ENCODE measurements at places on chromosomes 3 and 15. TPM values are rescaled to one million over a fixed set of nuclear protein-coding genes. Genes with fewer than 3 reads are reported as not detected.

Gene C3orf85
- total RNA-seq = not detected

GRCh38 chr3:4642611-4643010 lies 149.5 kb downstream of the ITPR1 start:
- no peak overlapping the region for H3K4me3 ChIP-seq
- no peak overlapping the region for H3K27ac ChIP-seq
- peaks cover 18% of the 10 kb centered on the region for H3K36me3 ChIP-seq
- H3K4me1 ChIP-seq = peaks cover 7% of the 10 kb centered on the region
- H3K27me3 ChIP-seq = no peaks in the 10 kb centered on the region

DNA sequence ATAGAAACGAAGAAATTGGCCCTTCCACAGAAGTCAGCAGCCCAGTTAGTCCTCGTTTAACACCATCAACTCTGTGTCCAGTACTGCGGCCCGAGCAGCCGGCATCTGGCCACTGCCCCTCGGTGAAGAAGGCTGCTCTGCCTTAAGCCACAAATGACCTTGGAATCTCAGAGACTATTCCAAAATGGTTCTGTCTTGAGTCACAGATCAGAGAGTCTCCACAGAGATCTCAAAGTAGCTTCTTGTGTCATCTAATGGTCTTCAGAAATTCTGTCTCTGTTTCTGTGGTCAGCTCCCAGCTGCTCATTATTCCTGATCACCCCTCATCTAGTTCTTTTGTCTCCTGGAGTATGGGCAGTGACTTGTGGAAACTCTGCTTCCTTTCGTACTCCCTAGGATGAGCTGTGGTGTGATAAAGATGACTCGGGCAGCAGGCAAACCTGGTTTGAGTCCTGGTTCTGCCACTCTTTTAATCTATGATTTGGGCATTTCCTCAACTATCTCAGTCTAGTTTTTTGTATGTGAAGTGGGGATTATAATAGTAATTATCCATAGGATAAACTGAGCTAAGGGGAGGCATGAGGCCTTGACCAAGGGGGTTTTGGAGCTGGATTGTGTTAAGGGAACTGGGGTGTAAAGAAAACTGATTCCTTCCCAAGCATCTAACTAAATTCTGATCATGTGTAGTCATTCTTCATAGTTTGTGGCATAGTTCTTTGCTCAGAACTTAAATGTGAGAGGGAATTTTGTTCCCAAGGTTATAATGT lies 22.6 kb downstream of the CRTC3 start:
- peaks cover 24% of the 10 kb centered on the region for H3K36me3 ChIP-seq
- H3K27ac ChIP-seq = no peak overlapping the region

Gene CLRN1
- total RNA-seq = not detected

Gene TATDN2
- total RNA-seq = 36.9 TPM

DNA sequence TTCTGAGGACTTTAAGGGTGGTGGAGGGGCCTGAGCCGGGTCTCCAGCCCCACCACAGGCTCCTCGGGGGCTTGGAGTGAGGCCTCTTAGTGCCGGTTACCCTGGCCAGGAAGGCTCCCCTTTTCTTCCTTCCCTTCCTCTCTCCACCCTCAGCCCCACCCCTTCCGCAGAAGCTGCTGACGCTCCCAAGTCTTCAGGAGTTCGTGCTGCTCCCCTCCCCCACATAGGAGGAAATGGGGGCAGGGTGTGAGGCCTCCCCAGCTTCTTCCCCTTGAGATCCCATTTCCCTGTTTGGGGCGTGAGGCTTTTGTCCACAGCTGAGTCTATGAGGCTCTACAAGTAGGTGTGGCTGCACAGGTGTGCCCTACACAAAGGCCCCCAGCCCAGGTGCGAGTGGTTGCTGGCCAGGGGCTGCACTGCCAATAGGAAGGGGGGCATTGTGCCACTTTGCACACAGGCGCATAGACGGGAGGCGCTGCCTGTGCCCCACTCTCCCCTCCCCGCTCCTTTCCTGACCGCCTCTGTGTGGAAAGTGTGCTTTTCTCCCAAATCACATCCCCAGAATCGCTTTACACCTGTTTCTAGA lies 915 bp upstream of the CALML4 start:
- no peak overlapping the region for H3K4me3 ChIP-seq
- DNase-seq = no peak
- H3K27me3 ChIP-seq = no peaks in the 10 kb centered on the region
- no peak overlapping the region for H3K27ac ChIP-seq

Gene CASR
- total RNA-seq = 0.19 TPM

DNA sequence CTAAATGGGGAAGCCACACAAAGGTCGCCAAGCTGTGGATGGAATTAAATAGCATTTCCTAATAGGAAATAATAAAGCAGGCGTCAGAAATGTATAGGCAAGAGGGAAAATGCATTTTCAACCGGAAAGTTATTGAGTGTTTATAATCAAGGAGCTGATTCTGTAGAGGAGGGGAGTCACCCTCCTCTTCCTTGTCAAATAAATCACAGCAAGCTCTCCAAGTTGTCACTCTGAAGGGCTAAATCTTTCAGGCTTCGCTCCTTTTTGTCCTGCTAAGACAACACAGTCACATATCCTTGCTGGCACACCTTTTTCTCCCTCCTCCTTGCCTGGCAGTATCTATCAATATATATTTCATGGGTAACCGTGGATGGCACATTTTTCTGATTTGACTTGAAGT lies 338.4 kb downstream of the SATB1 start:
- H3K4me3 ChIP-seq = no peak overlapping the region
- no peak overlapping the region for H3K27ac ChIP-seq
- DNase-seq = no peak

DNA sequence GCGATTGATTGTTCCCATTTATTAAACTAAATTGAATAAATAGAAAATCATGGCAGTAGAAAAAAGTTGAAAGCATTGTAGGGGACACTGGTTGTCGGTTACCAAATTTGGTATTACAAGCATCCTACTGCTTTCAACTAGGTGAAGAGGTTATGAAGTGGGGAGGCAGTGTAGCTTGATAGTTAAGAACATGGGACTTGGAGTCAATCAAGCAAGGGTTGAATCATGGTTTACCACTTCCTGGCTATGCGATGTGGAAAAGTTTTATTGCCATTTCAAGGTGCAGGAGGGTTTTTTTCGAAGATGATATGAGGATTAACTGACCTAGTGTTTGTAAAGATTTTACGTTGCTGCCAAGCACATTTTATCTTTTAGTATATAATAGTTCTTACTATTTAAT lies 318.2 kb upstream of the KCNH8 start:
- H3K4me3 ChIP-seq = no peak overlapping the region
- H3K36me3 ChIP-seq = no peaks in the 10 kb centered on the region
- H3K27ac ChIP-seq = no peak overlapping the region
- no peaks in the 10 kb centered on the region for H3K27me3 ChIP-seq

- H3K4me3 ChIP-seq = no peak overlapping the region
- H3K27ac ChIP-seq = no peak overlapping the region
- H3K36me3 ChIP-seq = peaks cover 28% of the 10 kb centered on the region
- H3K4me1 ChIP-seq = peaks cover 25% of the 10 kb centered on the region
- no peaks in the 10 kb centered on the region for H3K27me3 ChIP-seq
Measured at GRCh38 chr3:72798552-72799195, 49.6 kb downstream of the SHQ1 start.

DNA sequence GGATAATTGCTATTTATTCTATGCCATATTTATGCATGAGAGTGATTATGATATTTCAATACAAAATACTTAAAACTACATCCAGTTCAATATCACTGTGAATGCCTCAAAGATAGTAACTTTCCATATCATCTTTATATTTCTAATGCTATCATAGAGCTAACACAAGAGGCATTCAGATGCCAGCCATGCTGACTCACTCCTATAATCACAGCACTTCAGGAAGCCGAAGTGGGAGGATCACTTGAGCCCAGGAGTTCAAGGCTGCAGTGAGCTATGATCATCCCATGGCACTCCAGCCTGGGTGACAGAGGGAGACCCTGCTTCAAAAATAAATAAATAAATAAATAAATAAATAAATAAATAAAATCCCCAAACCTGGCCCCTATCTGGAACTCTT lies 498.7 kb downstream of the EPHA3 start:
- H3K4me3 ChIP-seq = no peak overlapping the region
- H3K4me1 ChIP-seq = no peaks in the 10 kb centered on the region
- H3K27me3 ChIP-seq = no peaks in the 10 kb centered on the region
- H3K27ac ChIP-seq = no peak overlapping the region
- H3K36me3 ChIP-seq = no peaks in the 10 kb centered on the region

- H3K27ac ChIP-seq = no peak overlapping the region
- H3K36me3 ChIP-seq = no peaks in the 10 kb centered on the region
- no peak for DNase-seq
- H3K4me1 ChIP-seq = peaks cover 39% of the 10 kb centered on the region
Measured at GRCh38 chr3:107681396-107681795, 158.6 kb downstream of the BBX start.

GRCh38 chr3:14587740-14588360 lies 47.7 kb upstream of the GRIP2 start:
- no peak overlapping the region for H3K27ac ChIP-seq
- no peak overlapping the region for H3K4me3 ChIP-seq
- peaks cover 6% of the 10 kb centered on the region for H3K27me3 ChIP-seq
- H3K36me3 ChIP-seq = no peaks in the 10 kb centered on the region
- H3K4me1 ChIP-seq = no peaks in the 10 kb centered on the region
- DNase-seq = no peak

DNA sequence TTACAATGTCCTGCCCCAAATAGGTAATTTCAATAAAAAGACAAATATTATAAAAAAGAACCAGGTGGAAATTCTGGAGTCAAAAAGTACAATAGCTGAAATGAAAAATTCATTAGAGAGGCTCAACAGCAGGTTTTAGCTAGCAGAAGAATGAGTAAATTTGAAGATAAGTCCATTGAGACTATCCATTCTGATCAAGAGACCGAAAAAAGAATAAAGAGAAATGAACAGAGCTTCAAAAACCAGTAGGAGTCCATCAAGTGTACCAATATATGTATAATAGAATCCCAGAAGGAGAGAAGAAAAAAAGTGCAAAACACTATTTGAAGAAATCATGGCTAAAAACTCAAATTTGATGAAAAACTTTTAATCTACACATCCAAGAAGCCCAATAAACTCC lies 60.5 kb upstream of the POMGNT2 start:
- H3K4me3 ChIP-seq = no peak overlapping the region
- H3K4me1 ChIP-seq = peaks cover 24% of the 10 kb centered on the region
- no peak for DNase-seq
- peaks cover 8% of the 10 kb centered on the region for H3K36me3 ChIP-seq
- no peaks in the 10 kb centered on the region for H3K27me3 ChIP-seq

Gene GOLGA6L6
- not detected for total RNA-seq

GRCh38 chr3:157098121-157098822 lies 61.7 kb downstream of the CCNL1 start:
- no peaks in the 10 kb centered on the region for H3K27me3 ChIP-seq
- no peak overlapping the region for H3K4me3 ChIP-seq
- H3K36me3 ChIP-seq = no peaks in the 10 kb centered on the region
- H3K4me1 ChIP-seq = peaks cover 37% of the 10 kb centered on the region

Gene UBA7
- 85.6 TPM for total RNA-seq

Gene LINS1
- total RNA-seq = 37.0 TPM

Gene GALNT15
- total RNA-seq = not detected

DNA sequence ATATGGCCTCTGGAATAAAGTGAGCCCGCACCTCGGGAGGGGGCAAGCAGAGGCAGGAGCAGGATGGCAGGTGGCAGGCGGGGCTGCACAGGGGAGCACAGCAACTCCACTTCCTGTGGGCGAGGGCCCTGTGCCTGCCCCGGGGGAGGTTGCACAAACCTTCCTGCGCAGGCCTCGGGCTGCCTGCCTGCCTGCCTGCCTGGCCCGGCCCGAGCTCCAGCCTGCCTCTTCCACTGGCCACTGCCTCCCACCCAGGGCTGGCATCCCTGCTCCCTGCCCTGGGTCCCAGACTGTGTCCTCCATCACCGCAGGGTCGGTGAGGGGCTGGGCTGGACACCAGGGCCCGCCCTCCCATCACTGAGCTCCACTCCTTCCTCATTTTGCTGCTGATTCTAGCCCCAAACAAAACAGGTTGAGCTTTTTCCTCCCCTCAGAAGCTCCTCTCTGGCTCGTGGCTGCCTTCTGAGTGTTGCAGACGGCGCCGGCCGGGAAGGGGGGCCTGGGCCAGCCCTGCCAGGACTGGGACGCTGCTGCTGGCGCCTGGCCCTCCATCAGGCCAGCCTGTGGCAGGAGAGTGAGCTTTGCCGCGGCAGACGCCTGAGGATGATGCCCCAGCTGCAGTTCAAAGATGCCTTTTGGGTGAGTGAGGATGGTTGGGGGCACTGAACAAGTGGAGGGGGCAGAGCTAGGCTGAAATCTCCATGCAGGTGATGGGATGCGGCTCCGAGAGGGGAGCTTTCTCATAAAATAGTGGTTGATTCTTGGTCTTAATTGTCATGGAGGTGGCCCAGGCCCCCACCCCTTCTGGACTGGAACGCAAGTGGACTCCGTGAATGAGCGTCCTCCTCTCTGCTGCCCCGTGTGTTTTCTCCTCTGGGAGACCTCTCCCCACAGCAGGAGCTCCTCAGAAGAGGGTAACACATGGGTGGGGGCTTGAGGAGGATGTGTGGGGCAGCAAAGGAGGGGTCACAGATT lies at the start of gene PSTPIP1:
Gene PSTPIP1, plus strand, starts transcription at position 156 of the 975 bp plus-strand sequence. Its CDS starts 448 bp downstream, at position 604.
- H3K27ac ChIP-seq = peak within 1 kb of the TSS; percentile 99
- H3K4me1 ChIP-seq = peaks cover 60% of the 10 kb centered on the region
- peak; percentile 83 for DNase-seq
- peak within 1 kb of the TSS; percentile 92 for H3K4me3 ChIP-seq
- peaks cover 42% of the 10 kb centered on the region for H3K36me3 ChIP-seq
- no peaks in the 10 kb centered on the region for H3K27me3 ChIP-seq
